ENCODE measurements at places on chromosomes 1 and 21. TPM values are rescaled to one million over a fixed set of nuclear protein-coding genes. Genes with fewer than 3 reads are reported as not detected.

The RAB13 gene
- 70.3 TPM for polyA plus RNA-seq

The TSPEAR gene
- 0.13 TPM for polyA plus RNA-seq

The PCAT6 gene
- polyA plus RNA-seq, result 1.6 TPM

The FCRL5 gene
- polyA plus RNA-seq, result 0.05 TPM

The NCAM2 gene
- 4.8 TPM for polyA plus RNA-seq

Measured in forelimb muscle (tissue), 1 donor.